Stimulated activated CD4-positive, alpha-beta T cell treated with anti-CD3 and anti-CD28 coated beads, Interleukin-15, amount 100 ng/mL, for 48 hours (primary cell): ENCODE measurements at places on chromosomes 5 and 9.
A peak's percentile ranks its signal among the peaks of the same experiment; 100 is the strongest.

DNA sequence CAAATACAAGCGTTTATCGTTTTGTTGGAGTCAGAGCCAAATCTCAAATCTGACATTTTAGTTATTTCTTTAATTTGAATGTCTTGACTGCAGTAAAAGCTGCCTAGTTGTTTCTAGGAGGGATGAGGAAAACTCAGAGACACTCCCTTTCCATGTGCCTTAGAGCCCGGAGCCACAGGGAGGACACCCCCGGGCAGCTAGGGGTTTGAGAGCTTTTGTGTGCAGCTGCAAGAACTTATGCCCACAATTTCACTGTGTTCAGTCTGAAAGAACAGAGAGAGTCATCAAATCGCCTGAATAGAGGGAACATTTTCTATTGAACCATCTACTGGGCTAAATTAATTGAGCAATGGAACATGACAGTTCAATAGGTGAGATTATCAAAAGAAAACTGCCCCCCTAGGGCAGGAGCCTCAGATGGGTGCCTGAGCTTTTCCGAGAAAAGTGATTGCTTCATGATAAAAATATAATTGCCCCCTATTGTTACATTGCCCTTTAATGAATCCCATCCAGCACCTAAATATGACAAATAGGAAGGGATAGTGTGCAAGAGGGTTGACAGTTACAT lies 709.3 kb upstream of the RGMB start:
- no peak for DNase-seq

- DNase-seq = no peak
These were observed 160.8 kb upstream of the IER5L start for GRCh38 chr9:129338724-129339430.

DNA sequence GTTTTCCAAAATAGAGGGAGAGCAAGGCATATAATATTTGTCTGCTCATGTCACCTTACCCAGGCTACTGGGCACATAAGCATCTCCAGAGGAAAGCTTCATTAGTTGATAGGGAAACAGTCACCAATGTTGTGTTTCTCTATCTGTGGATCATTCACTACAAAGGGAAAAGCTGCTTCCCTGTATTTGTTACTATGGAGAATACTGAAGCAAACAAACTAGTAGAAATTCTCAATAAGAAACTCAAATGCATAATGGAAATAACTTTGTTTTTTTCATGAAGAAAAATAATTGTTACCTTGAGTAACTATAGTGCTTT lies 138.2 kb downstream of the PCSK1 start:
- no peak for DNase-seq

GRCh38 chr9:81390792-81391456 lies 298.4 kb downstream of the TLE1 start:
- no peak for DNase-seq

- DNase-seq = no peak
These were observed 21.7 kb downstream of the CLPTM1L start for GRCh38 chr5:1322955-1323802.

DNA sequence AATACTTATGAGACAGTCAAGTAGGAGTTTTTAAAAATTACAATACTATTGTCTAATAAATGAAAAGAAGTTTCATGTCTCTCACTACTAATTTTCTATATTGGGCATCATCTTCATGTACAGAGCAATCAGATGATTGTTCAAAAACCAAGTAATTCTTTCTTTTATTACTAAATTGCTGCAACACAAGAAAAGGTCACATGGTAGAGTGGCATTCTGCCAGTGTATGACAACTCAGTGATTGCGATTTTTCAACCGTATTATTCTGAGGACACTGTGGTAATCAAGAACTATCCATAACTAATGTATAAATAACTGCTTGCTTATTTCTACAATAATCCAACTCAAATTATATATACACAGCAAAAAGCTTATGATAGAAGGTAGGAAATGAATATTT lies 96.7 kb upstream of the GRHPR start:
- no peak for DNase-seq

DNA sequence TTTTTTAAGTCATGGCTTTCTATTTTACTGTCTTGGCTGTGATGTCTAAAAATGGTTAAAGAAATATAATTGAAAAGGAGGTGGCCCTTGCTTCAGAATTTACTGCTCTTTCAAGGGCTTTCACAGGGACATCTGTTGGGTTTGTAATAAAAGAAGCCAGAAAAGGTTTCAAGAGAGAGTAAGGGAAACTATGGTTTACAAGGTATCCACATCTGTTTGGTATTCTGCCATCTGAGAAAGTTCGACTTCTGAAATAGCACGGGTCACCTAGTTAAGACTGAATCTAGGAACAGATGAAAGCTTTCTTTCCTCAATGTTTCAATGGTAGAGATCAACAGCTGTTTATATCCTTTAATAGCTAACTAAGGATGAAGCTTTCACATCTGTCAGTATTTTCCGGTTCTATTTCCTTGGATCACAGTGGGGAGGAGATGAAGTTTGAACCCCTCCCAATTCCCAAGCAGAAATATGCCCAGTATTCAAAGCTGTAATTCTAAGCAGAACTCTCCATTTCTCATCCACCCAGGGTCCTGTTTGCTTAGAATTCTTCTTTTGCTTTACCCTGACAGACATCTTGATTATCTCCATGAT lies 72.8 kb upstream of the IFNK start:
- DNase-seq = no peak

- DNase-seq = no peak
These were observed 2025.5 kb upstream of the NUDT12 start for GRCh38 chr5:105587963-105588662.

GRCh38 chr9:29838491-29839020 lies 2265.3 kb upstream of the C9orf72 start:
- DNase-seq = no peak

- DNase-seq = no peak
These were observed 405.3 kb upstream of the CLINT1 start for GRCh38 chr5:158264264-158264663.

GRCh38 chr5:132427281-132428146 lies 58.0 kb downstream of the SLC22A5 start:
- peak; percentile 49 for DNase-seq

DNA sequence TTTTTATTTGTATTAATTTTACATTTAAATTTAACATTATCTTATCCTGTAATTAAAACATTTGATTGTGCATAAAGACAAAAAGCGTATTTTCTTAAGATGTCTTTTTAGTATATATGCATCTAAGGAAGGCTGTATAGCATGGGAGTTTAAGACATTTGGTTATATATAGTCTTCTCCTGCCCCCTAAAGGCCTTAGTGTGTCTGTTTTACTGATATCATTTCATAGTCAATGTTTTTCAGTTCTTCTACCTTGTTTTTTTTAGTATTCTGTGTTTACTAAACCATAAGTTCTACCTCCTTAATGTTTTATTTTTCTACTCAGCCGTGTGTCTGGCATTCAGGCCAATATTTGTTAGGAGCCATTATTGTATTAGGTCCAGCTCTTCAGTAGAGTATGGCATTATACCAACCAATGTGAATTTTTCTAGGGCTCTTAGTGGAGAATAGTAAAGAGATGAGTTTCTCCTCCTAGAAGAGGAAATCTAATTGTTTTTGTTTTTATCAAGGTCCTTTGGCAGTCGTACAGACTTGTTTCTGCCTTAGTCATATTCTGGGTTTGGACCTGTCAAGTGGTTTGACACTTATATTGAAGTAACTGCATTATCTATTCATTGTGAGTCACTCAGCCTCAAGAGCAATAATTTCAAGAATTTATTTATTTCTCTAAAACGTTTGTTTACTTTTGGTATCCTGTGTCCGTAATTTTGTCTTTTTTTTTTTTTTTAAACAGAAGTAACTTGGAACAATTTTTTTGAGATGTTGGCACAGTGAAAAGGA lies 74.8 kb downstream of the SLF1 start:
- no peak for DNase-seq

DNA sequence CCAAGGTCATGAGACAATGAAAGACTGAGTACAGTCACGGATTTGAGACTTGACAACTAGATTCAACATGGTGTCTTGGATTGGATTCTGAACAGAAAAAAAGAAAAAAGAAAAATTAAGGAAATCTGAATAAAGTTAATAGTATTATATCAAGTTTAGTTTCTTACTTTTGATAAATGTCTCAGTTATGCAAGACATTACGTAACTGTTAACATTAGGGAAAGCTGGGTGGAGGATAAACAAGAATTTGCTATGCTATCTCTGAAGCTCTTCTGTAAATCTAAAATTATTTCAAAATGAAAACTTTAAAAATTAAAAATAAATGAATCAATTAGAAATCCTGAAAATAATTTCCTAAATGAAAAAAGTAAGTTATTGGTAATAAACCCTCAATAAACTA lies 14.4 kb upstream of the DCAF12 start:
- DNase-seq = no peak

GRCh38 chr5:178769617-178770260 lies 39.3 kb upstream of the ZNF354A start:
- DNase-seq = no peak

DNA sequence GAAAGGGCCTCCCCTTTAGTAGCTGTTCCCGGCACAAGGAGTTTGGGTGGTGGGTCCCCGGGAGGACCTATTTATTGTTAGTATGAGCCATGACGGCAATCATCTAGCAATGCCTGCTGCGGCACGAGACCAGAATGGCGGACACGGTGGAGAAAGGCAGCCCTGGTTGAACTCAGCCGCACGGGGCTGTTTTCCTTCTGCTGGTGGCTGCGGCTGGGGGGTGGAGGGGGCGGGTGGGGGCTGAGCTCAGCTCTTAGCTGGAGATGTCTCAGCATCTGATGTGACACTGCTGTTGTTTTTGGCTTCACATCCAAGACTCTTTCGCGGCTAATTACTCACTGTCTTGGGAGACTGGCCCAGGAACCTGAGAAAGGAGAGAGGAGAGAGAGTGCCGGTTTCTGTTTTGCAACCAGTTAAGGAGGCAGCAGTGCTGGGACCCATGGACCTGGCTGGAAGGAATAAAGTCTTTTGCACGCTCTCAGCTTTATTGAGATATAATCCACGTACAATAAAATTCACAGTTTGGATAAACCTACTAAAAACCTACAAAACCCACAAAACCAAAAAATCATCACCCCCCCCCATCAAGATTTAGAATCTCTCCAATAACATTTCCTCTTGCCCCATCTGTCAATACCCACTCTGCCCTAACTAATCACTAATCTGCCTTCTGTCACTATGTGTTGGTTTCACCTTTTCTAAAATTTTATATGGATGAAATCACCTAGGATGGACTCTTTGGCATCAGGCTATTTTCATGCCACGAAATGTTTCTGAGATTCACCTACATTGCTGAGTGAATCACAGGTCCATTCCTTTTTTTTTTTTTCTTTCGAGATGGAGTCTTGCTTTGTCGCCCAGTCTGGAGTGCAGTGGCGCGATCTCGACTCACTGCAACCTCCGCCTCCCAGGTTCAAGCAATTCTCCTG lies 81.8 kb upstream of the NEURL1B start:
- no peak for DNase-seq

DNA sequence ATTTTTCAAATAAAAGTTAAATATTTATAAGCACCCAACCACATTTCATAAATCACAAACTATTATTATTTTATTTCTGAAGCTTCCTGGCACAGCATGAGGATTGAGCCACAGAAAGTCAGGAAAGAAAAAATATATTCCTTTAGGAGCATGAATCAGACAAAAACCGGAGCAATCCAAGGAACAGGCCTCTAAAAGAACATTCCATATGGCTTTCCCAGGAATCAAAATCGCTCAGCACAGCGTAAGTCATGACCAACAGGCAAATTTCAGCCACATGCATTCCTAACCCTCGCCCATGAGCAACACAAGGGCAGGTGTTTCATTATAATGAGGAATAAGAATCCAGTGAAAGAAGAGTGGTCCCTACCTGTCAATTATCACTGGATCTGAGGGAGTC lies 26.7 kb downstream of the EBF1 start:
- no peak for DNase-seq

GRCh38 chr5:6737043-6737941 lies 24.1 kb downstream of the TENT4A start:
- DNase-seq = no peak

GRCh38 chr5:128318691-128319090 lies 219.4 kb downstream of the FBN2 start:
- DNase-seq = no peak

DNA sequence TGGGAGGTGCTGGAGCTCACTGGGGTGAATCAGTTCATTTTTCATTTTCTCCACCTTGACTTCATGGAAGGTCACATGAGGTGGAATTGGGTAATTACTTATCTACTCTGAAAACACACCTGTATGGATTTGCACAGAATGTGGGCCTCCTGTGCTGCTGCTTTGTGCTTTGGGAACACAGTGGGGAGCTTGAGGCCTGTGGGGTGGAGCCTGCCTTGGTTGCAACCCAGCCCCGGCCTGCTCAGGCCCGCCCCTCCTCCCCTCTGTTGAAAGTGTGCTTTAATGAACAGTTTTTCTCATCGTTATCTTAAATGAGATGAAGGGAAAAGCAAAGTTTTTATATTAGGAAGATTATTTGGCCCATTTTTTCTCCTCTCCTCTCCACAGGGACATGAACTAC lies 28.5 kb upstream of the DMRT3 start:
- no peak for DNase-seq

GRCh38 chr5:175697846-175698245 lies 40.0 kb downstream of the HRH2 start:
- no peak for DNase-seq

- DNase-seq = no peak
These were observed 11.5 kb upstream of the STK32A start for GRCh38 chr5:147223343-147223742.

- DNase-seq = no peak
These were observed 263.5 kb downstream of the TMEM38B start for GRCh38 chr9:105957830-105958229.

DNA sequence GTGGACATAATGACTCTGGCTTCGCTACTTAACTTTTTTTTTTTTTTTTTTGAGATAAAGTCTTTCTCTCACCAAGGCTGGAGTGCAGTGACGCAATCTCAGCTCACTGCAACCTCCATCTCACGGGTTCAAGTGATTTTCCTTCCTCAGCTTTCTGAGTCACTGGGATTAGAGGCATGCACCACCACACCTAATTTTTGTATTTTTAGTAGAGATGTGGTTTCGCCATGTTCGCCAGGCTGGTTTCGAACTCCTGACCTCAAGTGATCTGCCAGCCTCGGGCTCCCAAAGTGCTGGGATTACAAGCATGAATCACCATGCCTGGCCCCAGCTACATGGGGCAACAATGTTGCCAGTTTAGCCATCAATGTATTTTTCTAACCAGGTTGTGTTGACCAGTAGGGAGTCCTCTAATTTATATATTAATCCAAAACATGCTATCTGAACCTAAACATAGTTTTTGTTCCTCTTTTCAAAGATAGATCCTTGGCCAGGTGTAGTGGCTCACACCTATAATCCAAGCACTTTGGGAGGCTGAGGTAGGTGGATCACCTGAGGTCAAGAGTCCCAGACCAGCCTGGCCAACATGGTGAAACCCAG lies 120.3 kb upstream of the LHFPL2 start:
- DNase-seq = no peak
